Fibroblast of lung (primary cell): ENCODE measurements at places on chromosomes 16 and 17. TPM values are rescaled to one million over a fixed set of nuclear protein-coding genes. Genes with fewer than 3 reads are reported as not detected.

Gene ACSF2
- total RNA-seq = 21.1 and 23.6 TPM in 2 replicates

Gene UBE2G1
- 24.4 and 30.7 TPM in 2 replicates for total RNA-seq

Gene LGALS9C
- total RNA-seq = not detected in 2 replicates

Gene CSH2
- not detected in 2 replicates for total RNA-seq

Gene SLFN11
- 74.1 and 102 TPM in 2 replicates for total RNA-seq

Gene MYL4
- not detected in 2 replicates for total RNA-seq

Gene KRTAP4-6
- not detected in 2 replicates for total RNA-seq

Gene DOK4
- 12.3 and 12.6 TPM in 2 replicates for total RNA-seq

Gene CD7
- under 0.01 and 0.17 TPM in 2 replicates for total RNA-seq

Gene CMTM3
- total RNA-seq = 6.9 and 10.1 TPM in 2 replicates
